ENCODE measurements at places on chromosomes 7 and 10.

DNA sequence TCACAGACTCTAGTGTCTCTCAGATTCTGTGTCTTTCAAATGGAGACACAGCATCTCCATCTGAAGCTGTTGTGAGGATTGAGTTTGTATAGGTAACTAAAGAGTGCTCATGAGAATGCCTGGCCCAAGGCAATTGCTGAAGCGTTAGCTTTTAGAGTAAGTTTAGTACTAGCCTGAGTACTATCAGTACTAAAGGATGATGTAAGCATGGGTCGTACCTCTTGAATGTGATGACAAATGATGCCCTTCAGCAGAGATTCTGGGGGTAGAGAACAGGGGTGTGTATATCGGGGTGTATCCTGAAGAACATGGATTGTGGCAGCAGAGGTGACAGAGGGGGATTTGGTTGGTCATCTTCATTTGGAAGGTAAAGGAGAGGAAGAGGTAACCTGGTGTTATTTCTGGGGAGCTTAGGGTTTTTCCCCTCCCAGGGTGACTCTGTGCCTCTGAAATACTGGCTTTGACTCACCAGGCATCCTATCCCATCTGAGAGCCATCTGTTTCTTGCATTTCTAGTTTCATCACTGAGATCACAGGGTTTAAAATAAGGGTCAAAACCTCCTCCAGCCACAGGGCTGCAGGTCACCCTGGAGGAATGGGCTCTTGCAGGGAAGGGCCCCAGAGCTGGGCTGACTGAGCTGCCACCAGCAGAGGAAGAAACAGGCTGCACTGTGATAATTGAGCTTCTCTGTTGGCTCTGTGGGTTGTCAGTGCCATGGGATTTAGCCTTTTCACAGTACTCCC is 756.0 kb downstream of the KCNMA1 start:
- DNase-seq, result no peak

- DNase-seq, result no peak
Measured at GRCh38 chr10:5165738-5166137, 19.2 kb downstream of the AKR1C8 start.

- no peak for DNase-seq
Measured at GRCh38 chr10:130814610-130815009, 496.9 kb downstream of the TCERG1L start.

DNA sequence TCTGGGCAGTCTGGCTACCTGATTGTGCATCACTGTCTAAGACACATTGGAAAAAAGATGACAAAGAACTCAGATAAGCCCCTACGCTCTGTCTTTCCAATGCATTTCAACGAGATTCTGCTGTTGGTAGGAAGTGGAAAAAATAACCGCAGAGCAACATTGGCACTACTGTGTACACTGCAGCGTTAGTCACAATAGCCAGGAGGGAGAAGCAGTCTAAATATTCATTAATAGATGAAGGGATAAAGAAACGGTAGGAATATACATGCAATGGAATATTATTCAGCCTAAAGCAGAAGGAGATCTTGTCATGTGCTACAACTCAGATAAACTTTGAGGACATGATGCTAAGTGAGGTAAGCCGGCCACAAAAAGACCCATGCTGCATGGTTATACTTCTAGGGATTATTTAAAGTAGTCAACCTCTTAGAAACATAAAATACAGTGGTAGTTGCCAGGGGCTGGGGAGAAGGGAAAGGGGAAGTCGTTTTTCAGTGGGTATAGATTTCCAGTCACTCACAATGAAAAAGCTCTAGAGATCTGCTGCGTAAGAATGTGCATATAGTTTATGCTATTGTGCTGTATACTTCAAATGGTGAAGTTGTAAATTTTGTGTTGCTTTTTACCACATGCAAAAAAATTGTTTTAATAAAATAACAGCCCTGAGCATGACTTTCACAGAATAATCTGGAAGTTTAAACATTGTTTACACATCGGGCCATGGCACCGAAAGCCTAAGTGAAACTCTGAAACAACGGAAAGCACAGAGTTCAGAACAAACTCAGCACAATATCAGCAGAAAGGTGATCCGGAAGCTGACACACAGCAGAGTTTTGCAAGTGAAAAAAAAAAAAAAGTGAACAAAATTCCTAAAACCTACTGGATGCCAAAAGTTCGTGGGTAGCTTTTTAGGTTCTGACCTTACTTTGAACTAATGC is 40.1 kb downstream of the ELMO1 start:
- no peak for DNase-seq

GRCh38 chr7:44161371-44161770 is 20.2 kb upstream of the MYL7 start:
- DNase-seq, result no peak
